GM23248 (cell line): ENCODE measurements at places on chromosomes 6 and 20. TPM values are rescaled to one million over a fixed set of nuclear protein-coding genes. Genes with fewer than 3 reads are reported as not detected.

STMN3 gene
- total RNA-seq: 26.8 and 37.6 TPM in 2 replicates

EPPIN gene
- total RNA-seq: not detected in 2 replicates

OR2J3 gene
- not detected in 2 replicates for total RNA-seq

RIMS4 gene
- total RNA-seq: 0.22 TPM in 1 of 2 replicates, not detected in the other

GGTLC1 gene
- not detected in 2 replicates for total RNA-seq

CLDN20 gene
- not detected in 2 replicates for total RNA-seq

ULBP2 gene
- 11.4 and 23.8 TPM in 2 replicates for total RNA-seq

SIM1 gene
- 1.6 and 4.9 TPM in 2 replicates for total RNA-seq

COL10A1 gene
- total RNA-seq: 0.63 and 1.7 TPM in 2 replicates

FNDC1 gene
- 4.8 and 5.2 TPM in 2 replicates for total RNA-seq

PSORS1C2 gene
- total RNA-seq: not detected in 2 replicates

TRIM40 gene
- total RNA-seq: not detected in 2 replicates

DLL1 gene
- total RNA-seq: 0.38 and 0.86 TPM in 2 replicates

PKIB gene
- 1.3 TPM in 1 of 2 replicates, not detected in the other for total RNA-seq

MYB gene
- total RNA-seq: 1.2 TPM in 1 of 2 replicates, not detected in the other

PKHD1 gene
- not detected in 2 replicates for total RNA-seq

PGC gene
- not detected in 2 replicates for total RNA-seq

RREB1 gene
- 9.4 and 12.4 TPM in 2 replicates for total RNA-seq

EDN3 gene
- total RNA-seq: not detected in 2 replicates
